Esophagus squamous epithelium (tissue), 5 donors: ENCODE measurements at places on chromosomes 5 and 9. TPM values are rescaled to one million over a fixed set of nuclear protein-coding genes. Genes with fewer than 3 reads are reported as not detected.

DNA sequence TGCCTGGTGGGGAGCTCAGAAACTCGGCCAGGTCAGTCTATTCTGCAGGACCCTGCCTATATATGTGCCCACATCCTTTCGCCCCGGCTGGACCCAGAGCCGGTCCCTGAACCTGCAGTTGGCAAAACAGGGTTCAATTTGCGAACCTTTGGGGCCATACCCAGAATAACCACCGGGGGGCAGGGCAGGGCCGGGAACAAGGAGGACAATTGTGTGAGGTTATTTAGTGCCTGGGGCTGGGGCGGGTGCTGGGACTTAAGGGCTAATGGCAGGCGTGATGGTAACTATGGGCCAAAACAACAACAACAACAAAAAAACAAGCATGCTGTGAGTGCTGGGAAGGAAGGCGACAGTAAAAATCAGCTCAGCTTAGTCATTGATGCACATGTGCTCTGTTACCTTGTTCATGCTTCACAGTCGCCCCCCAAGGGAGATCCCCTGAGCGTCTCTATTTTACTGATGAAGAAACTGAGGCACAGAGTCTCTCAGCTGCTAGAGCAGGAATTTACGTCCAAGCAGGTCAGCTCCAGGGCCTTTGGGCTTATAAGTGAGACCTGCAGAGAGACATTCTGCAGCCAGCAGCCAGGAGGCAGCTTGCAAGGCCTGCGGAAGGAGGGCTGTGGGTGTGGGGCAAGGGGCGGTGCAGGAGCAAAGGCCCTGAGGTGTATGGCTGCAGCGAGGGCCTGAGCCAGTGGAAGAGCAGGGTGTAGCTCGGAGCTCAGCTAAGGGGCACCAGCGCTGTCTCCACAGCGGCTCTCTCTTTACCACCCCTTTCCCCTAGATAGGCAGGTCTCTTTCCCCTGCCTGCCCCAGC is 106.0 kb downstream of the PHF2 start:
- no peak for DNase-seq
- no peak overlapping the region for H3K27ac ChIP-seq
- no peaks in the 10 kb centered on the region for H3K27me3 ChIP-seq
- H3K36me3 ChIP-seq, result peaks cover 15% of the 10 kb centered on the region
- H3K4me3 ChIP-seq, result no peak overlapping the region

- H3K4me3 ChIP-seq, result no peak overlapping the region
- no peaks in the 10 kb centered on the region for H3K4me1 ChIP-seq
- DNase-seq, result no peak
- H3K27ac ChIP-seq, result no peak overlapping the region
These were observed 171.2 kb downstream of the CCDC171 start for GRCh38 chr9:15724016-15724415.

DNA sequence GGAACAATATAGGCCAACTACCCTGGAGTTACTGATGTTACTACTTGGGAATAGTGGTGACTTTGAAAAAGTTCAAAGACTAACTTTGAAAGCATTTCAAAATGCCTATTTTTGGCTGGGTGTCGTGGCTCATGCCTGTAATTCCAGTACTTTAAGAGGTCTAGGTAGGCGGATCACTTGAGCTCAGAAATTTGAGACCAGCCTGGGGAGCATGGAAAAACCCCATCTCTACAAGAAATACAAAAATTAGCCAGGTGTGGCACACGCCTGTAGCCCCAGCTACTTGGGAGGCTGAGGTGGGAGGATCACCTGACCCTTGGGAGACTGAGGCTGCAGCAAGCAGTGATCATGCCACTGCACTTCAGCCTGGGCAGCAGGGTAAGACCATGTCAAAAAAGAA is 105.3 kb downstream of the ARRDC3 start:
- no peaks in the 10 kb centered on the region for H3K36me3 ChIP-seq
- DNase-seq, result no peak
- no peak overlapping the region for H3K4me3 ChIP-seq

DNA sequence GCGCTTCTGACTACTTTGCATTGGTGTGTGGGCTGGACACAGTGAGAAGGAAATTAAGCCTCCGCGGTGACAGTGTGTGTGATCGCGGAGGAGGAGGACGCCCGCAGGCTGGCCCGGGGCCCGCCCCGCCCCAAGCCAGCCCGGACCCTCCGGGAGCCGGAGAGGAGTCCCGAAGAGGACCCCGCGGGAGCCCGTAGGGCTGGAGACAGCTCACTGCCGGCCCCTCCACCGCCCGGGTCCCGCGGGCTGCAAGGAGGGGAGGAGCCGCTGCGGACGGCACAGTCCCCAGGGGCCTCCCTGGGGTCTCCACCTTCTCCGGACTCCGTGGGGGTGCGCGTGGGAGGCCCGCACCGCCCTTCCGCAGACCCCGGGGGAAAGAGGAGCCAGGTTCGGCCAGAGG is 146.4 kb upstream of the ERCC6L2 start:
- no peak for DNase-seq
- H3K27me3 ChIP-seq, result peaks cover 2% of the 10 kb centered on the region
- no peak overlapping the region for H3K27ac ChIP-seq
- no peaks in the 10 kb centered on the region for H3K4me1 ChIP-seq

GRCh38 chr5:14739538-14739937 is 75.0 kb downstream of the OTULIN start:
- no peak overlapping the region for H3K4me3 ChIP-seq
- peak overlapping the region; percentile 25 for H3K27ac ChIP-seq
- H3K27me3 ChIP-seq, result no peaks in the 10 kb centered on the region
- DNase-seq, result no peak
- H3K4me1 ChIP-seq, result no peaks in the 10 kb centered on the region

GRCh38 chr5:56827049-56827448 is 11.7 kb downstream of the MAP3K1 start:
- no peak overlapping the region for H3K4me3 ChIP-seq
- H3K27ac ChIP-seq, result peak overlapping the region; percentile 32
- no peaks in the 10 kb centered on the region for H3K36me3 ChIP-seq
- peaks cover 49% of the 10 kb centered on the region for H3K4me1 ChIP-seq
- H3K27me3 ChIP-seq, result no peaks in the 10 kb centered on the region

DNA sequence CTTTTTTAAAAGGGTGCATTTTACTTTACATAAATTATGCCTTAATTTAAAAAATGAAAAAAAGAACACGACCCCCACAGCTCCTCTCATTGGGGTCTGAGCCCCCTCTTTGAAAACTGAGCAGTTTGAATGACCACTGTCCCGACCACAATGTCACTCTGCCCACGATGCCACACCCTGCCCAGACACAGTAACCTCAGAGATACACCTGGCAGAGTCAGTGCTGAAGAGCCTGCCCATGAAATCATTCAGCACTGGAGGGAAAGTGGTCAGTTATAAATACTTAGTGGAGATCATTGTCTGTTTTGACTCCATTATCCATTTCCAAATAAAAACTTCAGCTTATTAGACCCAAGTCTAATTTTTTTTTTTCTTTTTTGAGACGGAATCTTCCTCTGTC is 49.3 kb downstream of the DNAJC21 start:
- H3K27ac ChIP-seq, result no peak overlapping the region
- H3K36me3 ChIP-seq, result no peaks in the 10 kb centered on the region
- DNase-seq, result no peak
- H3K27me3 ChIP-seq, result no peaks in the 10 kb centered on the region
- no peaks in the 10 kb centered on the region for H3K4me1 ChIP-seq

GRCh38 chr5:159330131-159330800 is at the start of gene IL12B:
Gene IL12B (minus strand): TSS chr5:159330487. CDS start chr5:159326782, 3,705 bp downstream.
- no peak within 1 kb of the TSS for H3K27ac ChIP-seq
- peak within 1 kb of the TSS; percentile 50 for H3K4me3 ChIP-seq
- no peaks in the 10 kb centered on the region for H3K36me3 ChIP-seq

DNA sequence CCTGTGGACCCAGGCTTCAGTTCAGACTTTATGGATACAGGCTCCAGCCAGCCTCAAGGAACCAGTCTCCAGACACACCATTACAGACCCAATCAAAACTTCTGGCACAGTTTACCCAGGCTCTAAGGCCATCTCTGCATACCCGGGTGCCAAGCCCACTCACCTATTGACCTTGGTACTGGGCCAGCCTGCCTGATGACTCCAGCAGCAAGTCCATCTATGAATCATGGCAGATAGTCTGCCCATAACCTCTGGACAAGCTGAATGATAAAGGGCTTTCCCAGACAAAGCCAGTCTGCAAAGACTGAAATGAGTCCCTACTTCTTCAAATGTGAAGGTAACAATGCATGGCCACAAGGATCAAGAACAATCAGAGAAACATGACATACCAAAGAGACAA is 1327.1 kb upstream of the C9orf72 start:
- H3K4me1 ChIP-seq, result no peaks in the 10 kb centered on the region
- no peak for DNase-seq
- H3K4me3 ChIP-seq, result no peak overlapping the region
- no peaks in the 10 kb centered on the region for H3K36me3 ChIP-seq

DNA sequence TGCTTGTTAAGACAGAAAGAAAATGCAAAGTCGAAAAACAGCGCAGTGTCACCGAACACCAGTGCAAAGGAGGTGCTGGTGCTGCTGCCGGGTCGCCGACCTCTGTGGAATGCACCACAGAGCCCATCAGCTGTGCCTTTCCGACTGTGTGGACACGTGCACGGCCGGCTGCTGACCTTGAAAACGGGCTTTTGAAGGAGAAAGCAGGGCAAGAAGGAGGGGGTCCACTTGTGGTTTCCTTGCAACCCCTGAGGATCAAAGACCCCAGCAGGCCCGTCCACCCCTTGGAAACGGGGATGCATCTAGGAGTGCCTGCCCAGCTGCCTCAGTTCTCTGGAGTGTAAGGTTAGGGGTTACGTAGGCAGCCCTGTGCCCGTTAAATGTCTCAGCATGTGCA is 6.2 kb upstream of the OLFM1 start:
- DNase-seq, result no peak
- H3K27me3 ChIP-seq, result no peaks in the 10 kb centered on the region
- H3K4me3 ChIP-seq, result no peak overlapping the region

DNA sequence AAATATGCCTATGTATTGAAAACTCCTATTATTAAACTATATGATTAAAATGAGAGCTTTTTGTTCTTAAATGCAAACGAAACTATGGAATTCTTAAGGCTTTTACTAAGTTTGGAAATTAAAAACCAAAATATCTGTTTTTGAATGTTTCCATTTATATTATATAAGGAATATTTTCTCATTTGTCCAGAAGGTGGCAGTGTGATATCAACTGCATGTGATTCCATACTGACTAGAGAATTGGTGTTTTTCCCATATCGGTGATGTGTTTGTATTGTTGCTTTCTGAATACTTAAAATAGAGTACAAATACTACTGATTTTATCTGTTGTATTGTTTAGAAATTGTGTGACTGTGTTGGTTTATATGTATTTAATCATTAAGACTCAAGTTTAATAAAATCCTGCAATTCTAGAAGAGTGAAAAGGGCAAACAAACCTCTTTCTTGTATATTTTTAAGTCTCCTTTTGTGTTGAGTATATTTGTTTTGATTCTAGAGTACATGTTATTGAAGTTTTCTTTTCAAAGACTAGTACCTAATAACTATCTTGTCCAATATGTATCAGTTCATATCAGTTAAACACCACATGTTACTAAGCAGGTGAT is 320.8 kb downstream of the CCDC171 start:
- DNase-seq, result no peak
- H3K27me3 ChIP-seq, result no peaks in the 10 kb centered on the region
- no peaks in the 10 kb centered on the region for H3K4me1 ChIP-seq
- no peak overlapping the region for H3K4me3 ChIP-seq
- no peak overlapping the region for H3K27ac ChIP-seq

- H3K27me3 ChIP-seq, result no peaks in the 10 kb centered on the region
- no peak for DNase-seq
- H3K27ac ChIP-seq, result no peak overlapping the region
- H3K4me1 ChIP-seq, result no peaks in the 10 kb centered on the region
- no peak overlapping the region for H3K4me3 ChIP-seq
- no peaks in the 10 kb centered on the region for H3K36me3 ChIP-seq
These were observed 38.0 kb upstream of the FAM120A start for GRCh38 chr9:93413530-93413929.

GRCh38 chr5:143166090-143166489 is 237.4 kb downstream of the NR3C1 start:
- H3K4me1 ChIP-seq, result no peaks in the 10 kb centered on the region
- H3K27me3 ChIP-seq, result no peaks in the 10 kb centered on the region
- H3K4me3 ChIP-seq, result no peak overlapping the region
- H3K27ac ChIP-seq, result no peak overlapping the region
- no peaks in the 10 kb centered on the region for H3K36me3 ChIP-seq

DNA sequence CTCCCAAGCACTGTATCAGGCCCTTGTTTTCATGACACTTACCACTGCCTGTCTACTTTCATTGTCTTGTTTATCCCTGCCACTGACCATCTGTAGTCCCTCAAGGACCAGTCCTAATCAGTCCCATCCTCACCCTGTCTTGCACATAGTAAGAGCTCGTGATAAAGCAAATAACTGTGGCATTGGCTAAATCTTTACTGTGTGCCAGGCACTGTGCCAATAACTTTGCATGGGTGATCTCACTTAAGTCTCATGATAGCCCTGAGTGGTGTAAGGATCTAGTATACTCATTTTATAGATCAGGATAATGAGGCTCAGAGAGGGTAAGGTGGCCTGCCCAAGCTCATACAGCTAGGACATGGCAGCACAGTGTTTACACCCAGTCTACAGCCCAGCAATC is 5.6 kb downstream of the CDX1 start:
- no peak for DNase-seq
- no peaks in the 10 kb centered on the region for H3K36me3 ChIP-seq
- no peak overlapping the region for H3K27ac ChIP-seq
- no peaks in the 10 kb centered on the region for H3K4me1 ChIP-seq

DNA sequence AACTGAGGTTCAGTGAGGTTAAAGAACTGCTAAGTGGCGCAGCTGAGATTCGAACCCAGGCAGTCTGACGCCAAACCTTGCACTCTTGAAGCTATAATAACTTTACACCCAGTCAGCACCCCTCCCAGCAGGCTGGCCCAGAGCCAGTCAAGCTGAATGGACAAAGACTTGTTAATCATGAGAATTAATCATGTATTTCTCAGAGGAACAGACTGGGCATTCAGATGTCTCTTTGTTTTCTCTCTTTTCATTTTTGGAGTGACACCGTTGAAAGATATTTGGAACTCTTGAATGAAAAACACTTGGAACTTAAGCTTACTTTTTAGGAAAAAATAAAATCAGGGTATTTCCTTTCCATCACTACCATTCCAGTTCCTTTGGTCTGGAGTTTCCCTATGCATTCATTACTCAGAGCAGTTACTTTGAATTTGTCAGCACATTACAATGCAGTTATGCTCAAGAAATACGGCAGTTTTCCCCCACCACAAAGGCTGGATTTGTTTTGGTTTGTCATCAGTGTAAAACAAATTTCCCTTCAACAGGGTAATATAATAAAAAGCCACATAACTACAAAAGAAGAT is 22.6 kb upstream of the MAMDC2 start:
- no peaks in the 10 kb centered on the region for H3K36me3 ChIP-seq
- H3K27ac ChIP-seq, result no peak overlapping the region
- no peak for DNase-seq

DNA sequence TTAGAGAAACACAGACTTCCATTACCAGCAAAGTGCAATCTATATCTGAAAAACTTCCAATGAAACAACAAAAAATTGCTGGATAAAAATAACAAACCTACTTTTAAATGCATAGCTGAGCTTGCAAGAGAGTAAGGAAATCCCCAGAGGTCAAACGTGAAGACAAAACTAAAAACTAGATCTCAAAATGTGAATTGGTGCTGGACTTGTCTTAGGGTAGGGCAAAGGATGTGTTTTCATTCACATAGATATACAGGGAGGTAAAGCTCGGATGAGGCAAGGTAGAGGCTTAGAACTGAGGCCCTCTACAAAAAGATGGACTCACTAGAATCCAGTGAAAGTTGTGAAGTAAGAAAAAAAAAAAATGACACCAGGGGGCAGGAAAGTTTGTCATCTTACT is 13.6 kb upstream of the RASA1 start:
- no peaks in the 10 kb centered on the region for H3K27me3 ChIP-seq
- DNase-seq, result no peak
- H3K36me3 ChIP-seq, result no peaks in the 10 kb centered on the region
- H3K4me1 ChIP-seq, result no peaks in the 10 kb centered on the region

Gene FRMPD1
- total RNA-seq, result 0.18 TPM

Gene NME5
- 0.61 TPM for total RNA-seq

Gene PCDHGA11
- total RNA-seq, result 4.2 TPM

Gene C5orf46
- total RNA-seq, result not detected

Gene CDC42SE2
- total RNA-seq, result 25.6 TPM
